ENCODE measurements at places on chromosomes 2 and 18. TPM values are rescaled to one million over a fixed set of nuclear protein-coding genes. Genes with fewer than 3 reads are reported as not detected.

Gene YES1
- 318 TPM for total RNA-seq

Gene TRPM8
- total RNA-seq, result not detected

Gene DIS3L2
- 19.6 TPM for total RNA-seq

Gene CCDC178
- total RNA-seq, result 2.2 TPM

Gene SLC25A52
- total RNA-seq, result not detected

Gene ALK
- not detected for total RNA-seq
